ENCODE measurements at places on chromosomes 12 and 14.

GRCh38 chr12:51493281-51493680, 68.7 kb downstream of the SLC4A8 start:
- DNase-seq: no peak

DNA sequence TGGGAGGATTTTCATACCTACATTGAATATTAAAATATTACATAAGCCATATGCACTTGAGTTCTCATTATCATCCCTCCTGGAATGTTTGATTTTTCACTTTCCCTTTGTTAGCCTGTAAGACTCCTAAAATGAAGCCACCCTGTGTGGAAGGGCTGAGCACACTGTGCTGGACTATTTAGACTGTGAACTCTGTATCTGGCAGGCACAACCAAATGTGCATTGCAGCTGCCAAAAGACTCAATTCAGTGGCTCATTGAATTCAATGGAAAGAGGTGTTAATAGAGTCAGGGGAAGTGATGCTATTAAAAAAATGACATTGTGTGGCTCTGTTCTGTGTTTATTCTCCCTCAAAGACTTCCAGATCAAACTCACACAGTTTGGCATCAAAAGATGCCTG, 111.1 kb downstream of the SMOC1 start:
- DNase-seq: no peak

- peak; percentile 23 for DNase-seq
Measured at GRCh38 chr12:93292731-93293566, 84.8 kb upstream of the NUDT4 start.

- no peak for DNase-seq
Measured at GRCh38 chr12:105474672-105475071, 144.2 kb downstream of the C12orf75 start.

DNA sequence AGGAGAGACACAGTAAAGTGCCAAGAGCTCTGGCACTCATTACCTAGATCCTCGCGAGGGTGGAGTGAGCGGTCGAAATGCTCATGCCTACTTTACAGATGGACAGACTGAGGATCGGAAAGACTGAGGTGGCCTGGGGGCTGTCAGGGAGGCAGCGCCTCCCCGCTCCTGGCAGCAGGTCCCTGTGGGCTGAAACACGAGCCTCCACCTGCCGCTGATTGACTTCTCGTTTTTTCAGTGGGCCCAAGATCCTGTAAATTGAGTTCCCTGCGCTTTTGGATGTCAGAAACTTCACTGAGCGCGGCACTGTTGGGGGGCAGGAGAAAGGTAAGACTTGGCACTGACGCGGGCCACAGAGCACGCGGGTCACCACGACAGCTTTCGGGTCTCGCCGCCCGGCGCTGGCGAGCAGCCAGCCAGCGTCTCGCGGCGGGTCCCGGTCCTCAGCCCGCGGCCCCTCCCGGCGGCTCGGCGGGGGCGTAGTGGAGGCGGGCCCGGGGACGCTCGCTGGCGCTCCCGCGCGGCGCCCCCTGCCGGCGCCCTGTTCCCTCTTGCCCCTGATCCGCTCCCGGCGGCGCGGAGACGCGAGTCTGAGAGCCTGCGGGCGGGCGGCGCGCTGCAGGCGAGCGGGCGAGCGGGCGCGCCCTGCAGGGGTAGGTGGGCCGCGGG, 552 bp upstream of the SCN8A start:
- DNase-seq: peak; percentile 91

GRCh38 chr12:80936353-80936641, 1.4 kb downstream of the LIN7A start:
- no peak for DNase-seq

DNA sequence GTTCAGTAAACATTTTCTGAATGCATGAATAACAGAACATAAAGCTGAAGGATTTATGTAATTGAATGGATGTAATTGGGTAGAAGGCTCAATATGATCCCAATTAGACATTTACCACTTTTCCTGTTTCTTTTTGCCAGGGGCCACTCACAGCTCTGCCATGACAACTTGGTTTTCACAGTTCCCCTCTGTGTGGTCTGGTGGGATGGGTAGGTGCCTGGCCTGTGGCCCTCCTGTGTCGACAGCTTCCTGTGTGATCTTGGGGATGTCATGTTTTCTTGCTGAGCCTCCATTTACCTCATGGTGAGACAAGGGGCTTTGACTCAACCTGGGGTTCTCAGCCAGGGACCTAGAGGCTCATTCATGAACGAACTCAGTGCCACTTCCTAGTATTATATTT, 12.6 kb upstream of the SERPINA10 start:
- DNase-seq: no peak

- no peak for DNase-seq
Measured at GRCh38 chr14:31487886-31488285, at the start of gene GPR33. Gene GPR33, minus strand, starts transcription at chr14:31488039. Its CDS starts 4,074 bp downstream, at chr14:31483965.

DNA sequence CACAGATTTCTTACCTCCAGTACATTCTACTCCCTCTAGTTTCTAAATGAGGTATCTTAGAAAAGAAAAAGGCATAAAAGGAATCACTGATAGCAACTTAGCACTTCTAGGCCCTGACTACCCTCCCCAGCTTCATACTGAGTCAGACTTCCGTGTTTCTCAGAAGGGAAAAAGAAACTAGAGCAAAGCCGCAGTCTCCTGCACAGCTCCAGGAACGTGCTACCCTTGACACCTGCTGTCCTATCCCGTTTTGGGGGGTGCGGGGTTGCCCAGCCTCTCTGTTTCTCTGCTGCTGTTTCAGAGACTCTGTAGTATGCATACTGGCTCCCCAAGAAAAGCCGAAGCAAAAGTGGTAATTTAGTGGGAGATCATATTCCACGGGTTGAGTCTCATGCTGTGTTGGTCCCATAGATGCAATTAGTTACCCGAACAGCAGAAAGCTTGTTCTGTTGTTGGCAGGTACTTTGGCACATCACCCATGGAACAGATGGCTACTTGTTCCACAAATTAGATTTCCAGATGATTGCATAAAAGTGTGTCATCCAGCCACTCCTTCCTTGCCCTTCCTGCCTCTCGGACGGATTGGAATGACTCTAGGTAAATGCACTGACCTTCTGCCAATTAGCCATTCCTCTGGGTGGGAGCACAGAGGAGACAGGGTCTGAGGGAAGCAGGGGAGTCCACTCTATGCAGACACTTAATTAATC, 438.1 kb downstream of the FUT8 start:
- no peak for DNase-seq

DNA sequence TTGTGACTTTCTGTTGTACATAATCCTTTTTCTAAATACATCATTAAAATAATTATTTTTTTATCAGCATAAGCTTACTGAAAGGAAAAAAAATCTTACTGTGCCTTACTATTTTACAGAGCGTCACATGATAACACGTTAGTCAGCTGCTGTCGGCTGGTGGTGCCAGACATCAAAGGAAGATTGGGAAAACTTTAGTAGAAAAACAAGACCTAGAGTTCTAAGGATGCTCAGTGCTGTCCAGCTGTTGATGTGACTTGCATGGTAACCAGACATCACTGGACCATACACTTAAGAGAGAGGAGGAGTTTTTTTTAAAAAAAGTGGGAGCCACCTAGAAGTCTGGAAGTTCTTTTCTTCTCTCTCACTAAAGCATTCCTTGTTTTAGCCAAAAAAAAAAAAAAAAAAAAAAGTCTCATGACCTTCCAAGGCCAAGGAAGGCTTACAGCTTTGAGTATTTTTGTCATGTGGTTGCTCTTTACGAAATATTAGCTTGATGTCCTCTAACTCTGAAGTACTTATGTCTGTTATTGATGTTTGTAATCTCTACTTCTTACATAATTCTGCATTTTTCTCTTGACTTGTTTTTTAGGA, 4.5 kb downstream of the RASSF8 start:
- DNase-seq: no peak

DNA sequence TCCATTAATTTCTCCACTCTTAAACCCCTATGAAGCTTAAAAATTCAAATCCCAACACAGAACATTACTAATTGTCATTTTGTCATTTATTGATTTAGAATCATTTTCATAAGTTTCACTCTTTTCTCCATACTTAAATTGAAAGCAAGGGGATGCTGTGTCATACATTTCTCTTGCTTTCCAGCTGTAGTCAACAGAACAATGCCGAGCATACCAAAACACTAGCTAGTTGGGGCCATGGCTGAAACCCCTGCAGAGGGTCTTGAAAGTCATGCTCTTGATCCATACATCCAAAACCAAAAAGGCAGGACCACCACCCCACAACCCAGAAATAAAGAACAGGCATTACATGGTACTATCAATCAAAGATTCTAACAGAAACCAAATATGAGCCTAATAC, 9.0 kb downstream of the EXOC5 start:
- no peak for DNase-seq

DNA sequence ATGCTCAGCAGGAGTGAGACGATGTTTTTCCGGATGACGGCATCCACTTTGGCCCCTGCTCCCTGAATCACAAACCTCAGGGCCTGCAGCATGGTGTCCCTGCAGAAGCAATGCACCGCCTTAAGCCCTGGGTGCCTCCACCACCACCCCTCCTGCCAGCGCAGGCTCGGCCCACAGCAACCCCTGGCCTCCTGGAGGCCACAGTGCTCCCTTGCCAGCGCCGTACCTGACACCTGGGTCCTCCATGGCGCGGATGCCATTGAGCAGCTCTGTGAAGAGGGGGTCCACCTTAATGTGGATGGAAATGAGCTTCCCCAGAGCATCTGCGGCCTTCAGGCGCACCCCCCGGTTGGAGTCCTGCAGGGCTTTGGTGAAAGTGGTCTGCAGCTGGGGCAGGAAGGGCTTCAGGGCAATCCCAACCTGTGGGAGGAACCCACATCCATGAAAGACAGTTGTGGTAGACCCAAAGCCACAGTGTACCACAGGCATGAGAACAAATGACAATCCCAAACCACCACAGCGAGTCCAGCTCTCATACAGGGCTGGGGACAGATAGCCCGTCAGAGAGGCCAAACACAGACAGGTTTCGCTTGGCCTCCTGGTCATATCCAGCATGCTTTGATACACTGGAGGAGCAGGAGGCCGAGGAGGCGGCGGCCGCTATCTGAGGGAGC, 17.9 kb upstream of the RAB35 start:
- DNase-seq: no peak

DNA sequence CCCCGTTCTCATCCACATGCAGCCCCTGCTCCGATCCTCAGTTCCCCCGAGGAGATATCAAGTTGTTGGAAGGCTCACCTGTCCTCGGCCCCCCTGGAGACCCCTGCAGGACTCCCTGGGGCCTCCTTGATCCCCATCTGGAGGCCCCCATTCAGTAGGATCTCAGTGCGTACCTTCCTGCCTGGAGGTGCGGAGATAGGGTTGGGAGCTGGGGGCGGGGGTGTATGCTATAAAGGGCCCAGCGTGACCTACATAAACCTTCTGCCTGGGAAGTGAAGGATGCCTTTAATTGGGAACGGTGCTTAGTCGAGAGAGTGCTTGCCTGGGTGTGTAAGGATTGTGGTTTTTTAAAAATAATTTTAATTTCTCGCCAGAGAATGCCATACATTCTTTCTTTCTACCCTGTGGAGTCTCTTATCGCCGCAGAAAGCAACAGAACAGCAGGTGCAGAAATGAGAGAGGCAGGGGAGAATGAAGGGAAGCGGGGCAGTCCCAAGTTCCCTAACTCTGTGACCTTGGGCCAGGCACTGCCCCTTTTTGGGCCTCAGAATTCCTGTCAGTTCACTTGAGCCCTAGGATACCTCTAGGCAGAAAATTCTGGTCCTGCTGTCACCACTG, 153.7 kb downstream of the TSPAN9 start:
- DNase-seq: no peak

GRCh38 chr12:4307593-4308333, 13.2 kb upstream of the TIGAR start:
- peak; percentile 93 for DNase-seq
